ENCODE measurements at places on chromosomes 1 and 21. TPM values are rescaled to one million over a fixed set of nuclear protein-coding genes. Genes with fewer than 3 reads are reported as not detected.

CSMD2 gene
- polyA plus RNA-seq: not detected

SSX2IP gene
- polyA plus RNA-seq: 3.9 TPM

BRDT gene
- not detected for polyA plus RNA-seq

ST3GAL3 gene
- 5.7 TPM for polyA plus RNA-seq

APP gene
- 7.9 TPM for polyA plus RNA-seq

WNT2B gene
- 0.01 TPM for polyA plus RNA-seq

TTC39A gene
- polyA plus RNA-seq: not detected

FAM72D gene
- polyA plus RNA-seq: not detected

FNDC5 gene
- polyA plus RNA-seq: not detected

KCNT2 gene
- not detected for polyA plus RNA-seq

TNFSF4 gene
- 0.46 TPM for polyA plus RNA-seq

RGS13 gene
- polyA plus RNA-seq: not detected

C1QC gene
- not detected for polyA plus RNA-seq

WARS2 gene
- polyA plus RNA-seq: 13.9 TPM

HTR1D gene
- polyA plus RNA-seq: not detected

ADORA1 gene
- polyA plus RNA-seq: not detected

ZFP69 gene
- 4.6 TPM for polyA plus RNA-seq

KRTAP12-2 gene
- polyA plus RNA-seq: not detected

CDC14A gene
- 40.2 TPM for polyA plus RNA-seq

ATP1A4 gene
- polyA plus RNA-seq: not detected

C1orf115 gene
- 1.3 TPM for polyA plus RNA-seq

GREM2 gene
- polyA plus RNA-seq: not detected

TMEM269 gene
- polyA plus RNA-seq: not detected

LCE2B gene
- polyA plus RNA-seq: not detected

RIPPLY3 gene
- not detected for polyA plus RNA-seq

SPRR1A gene
- polyA plus RNA-seq: not detected

MXRA8 gene
- polyA plus RNA-seq: not detected

NAV1 gene
- 0.90 TPM for polyA plus RNA-seq

ZNF648 gene
- not detected for polyA plus RNA-seq

SPRR4 gene
- polyA plus RNA-seq: not detected

Data from CD4-positive, CD25-positive, alpha-beta regulatory T cell (primary cell).